ENCODE measurements at places on chromosomes 2 and 18.
A peak's percentile ranks its signal among the peaks of the same experiment; 100 is the strongest.

- DNase-seq: peak; percentile 66
Observed at GRCh38 chr18:14086458-14087231, 45.6 kb downstream of the ZNF519 start.

- no peak for DNase-seq
Observed at GRCh38 chr2:141928476-141928875, 202.3 kb downstream of the LRP1B start.

GRCh38 chr18:11500153-11501122 lies 109.0 kb upstream of the SLC35G4 start:
- DNase-seq: peak; percentile 93

DNA sequence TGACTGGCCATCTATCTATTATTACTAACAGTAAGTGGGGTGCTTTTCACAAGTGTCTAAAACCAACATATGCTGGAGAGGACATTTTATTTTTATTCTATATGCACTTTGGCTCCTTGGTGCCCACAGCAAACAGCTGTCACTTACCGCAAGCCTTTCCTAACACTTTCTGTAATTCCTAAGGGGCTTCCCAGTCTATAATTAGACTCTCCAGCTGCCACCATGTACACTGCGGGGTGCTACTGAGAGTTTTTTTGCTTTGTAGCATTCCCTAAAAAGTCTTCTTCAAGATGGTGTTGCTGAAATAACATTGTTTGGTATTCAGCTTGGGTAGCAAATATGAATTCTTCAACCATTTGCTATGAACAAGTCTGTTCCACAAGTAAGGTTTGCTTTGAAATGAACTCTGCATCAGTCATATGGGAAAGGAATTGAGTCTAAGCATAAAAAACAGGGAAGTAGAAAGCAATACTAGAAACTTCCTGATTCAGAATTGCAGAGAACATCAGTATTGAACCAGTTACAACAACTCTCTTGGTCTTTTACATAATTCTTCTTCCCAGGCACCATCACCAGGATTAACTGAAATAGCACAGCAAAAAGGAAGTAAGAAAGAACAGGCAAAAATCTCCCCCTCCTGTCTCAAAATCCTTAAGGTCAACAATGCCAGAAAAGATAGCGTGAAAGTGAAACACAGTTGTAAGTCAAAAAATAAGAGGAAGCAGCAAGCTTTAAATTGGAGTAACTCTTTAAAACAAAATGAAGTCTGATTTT lies 28.6 kb downstream of the EPB41L3 start:
- DNase-seq: no peak

- DNase-seq: no peak
Observed at GRCh38 chr2:124319577-124319976, 294.5 kb downstream of the CNTNAP5 start.

- DNase-seq: no peak
Observed at GRCh38 chr2:237406371-237406895, 7.5 kb downstream of the COL6A3 start.

- DNase-seq: no peak
Observed at GRCh38 chr2:158138255-158138654, 36.6 kb downstream of the UPP2 start.

DNA sequence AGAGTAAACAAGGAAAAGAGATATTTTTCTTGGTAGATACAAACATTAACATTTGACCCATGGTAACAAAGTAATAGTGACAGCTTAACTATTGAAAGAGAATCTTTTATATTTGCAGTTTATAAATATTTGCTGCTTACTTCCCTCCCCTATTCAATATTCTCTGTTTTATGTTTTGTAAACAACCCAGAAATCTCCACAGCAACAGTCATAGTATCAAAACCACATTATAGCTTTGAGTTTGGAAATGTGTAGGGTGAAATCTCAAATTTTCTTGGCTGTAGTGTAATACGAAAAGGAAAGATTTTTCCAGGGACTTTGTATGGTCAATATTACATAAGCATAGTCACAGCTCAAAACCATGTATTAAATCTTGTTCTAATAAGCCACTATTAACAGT lies 511.2 kb downstream of the METTL4 start:
- DNase-seq: no peak

DNA sequence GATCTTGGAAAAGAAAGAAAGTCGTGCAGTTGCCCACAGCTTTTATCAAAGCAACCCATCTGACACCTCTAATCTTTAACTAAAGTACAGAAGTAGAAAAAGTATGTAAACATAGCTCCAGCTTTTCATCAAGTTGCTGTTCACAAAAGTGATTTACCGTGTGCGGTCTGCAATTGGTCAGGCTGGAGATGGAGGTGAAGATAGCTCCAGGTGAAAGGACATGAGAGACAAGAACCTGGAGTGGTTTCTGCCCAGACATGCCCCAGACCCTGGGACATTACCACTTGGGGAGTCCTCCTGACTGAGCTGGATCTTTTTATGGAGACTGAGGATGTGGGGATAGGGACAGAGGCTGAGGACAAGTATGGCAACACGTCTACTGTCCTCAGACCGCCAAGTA lies 82.7 kb downstream of the LAMA1 start:
- no peak for DNase-seq

DNA sequence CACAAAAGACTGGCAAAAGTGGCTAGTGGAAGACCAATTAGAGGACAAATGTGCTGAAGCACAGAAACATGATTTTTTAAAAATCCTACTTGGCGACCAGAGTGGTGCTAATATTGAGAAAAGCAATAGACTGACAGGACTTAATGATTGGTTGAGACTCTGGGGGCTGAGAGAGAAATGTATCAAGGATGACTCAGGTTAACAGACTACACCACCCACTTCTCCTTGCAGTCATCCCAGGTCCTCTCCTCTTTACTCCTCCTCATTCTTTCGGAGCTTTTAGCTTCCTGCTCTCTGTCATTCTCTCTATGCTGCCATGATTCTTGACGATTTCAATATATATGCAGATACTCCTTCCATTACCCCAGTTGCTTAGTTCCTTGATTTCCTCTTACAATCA lies 54.6 kb upstream of the CYTIP start:
- no peak for DNase-seq

DNA sequence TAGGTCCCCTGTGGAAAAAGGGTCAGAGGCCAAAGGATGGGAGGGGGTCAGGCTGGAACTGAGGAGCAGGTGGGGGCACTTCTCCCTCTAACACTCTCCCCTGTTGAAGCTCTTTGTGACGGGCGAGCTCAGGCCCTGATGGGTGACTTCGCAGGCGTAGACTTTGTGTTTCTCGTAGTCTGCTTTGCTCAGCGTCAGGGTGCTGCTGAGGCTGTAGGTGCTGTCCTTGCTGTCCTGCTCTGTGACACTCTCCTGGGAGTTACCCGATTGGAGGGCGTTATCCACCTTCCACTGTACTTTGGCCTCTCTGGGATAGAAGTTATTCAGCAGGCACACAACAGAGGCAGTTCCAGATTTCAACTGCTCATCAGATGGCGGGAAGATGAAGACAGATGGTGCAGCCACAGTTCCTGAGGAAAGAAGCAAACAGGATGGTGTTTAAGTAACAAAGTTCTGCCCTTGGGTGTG lies 165.8 kb downstream of the RPIA start:
- DNase-seq: no peak

- DNase-seq: no peak
Observed at GRCh38 chr2:20592106-20593071, 58.5 kb downstream of the HS1BP3 start.

GRCh38 chr2:10497797-10498251 lies 49.7 kb upstream of the ODC1 start:
- DNase-seq: peak; percentile 81

- no peak for DNase-seq
Observed at GRCh38 chr2:61456746-61457420, 14.0 kb downstream of the USP34 start.

DNA sequence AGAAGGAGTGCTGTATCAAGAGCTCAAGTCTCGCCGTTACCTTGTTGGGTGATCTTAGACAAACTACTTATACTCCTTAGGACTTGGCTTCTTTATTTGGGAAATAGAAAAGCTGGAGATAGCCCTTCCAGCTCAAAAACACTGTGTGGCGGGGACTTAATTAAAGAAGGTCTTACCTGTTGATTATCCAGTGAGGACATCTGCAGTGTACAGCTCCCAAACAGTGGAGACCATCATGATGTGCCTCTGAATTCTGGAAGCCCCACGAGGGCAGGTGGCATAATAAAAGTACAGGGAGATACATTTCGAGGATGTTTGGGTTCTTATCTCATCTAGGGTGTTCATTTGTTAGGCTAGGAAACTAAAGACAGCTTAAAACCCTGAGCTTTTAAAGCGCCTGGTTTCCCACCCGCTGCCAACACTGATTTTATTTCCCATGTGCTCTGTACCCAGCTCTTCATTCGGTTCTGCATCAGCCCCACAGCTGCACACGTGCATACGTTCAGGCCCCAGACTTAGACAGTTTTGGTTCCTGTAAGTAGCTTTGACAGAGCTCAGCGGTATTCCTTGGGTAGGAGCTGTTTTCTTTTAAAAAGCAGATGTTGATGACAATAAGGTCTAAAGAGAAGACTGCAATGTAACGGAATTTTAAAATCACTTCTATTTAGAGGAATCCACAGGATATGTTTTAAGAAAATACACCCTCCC lies 80.5 kb upstream of the SIX2 start:
- DNase-seq: no peak

- DNase-seq: peak; percentile 5
Observed at GRCh38 chr18:59743566-59743965, 46.3 kb upstream of the CCBE1 start.

DNA sequence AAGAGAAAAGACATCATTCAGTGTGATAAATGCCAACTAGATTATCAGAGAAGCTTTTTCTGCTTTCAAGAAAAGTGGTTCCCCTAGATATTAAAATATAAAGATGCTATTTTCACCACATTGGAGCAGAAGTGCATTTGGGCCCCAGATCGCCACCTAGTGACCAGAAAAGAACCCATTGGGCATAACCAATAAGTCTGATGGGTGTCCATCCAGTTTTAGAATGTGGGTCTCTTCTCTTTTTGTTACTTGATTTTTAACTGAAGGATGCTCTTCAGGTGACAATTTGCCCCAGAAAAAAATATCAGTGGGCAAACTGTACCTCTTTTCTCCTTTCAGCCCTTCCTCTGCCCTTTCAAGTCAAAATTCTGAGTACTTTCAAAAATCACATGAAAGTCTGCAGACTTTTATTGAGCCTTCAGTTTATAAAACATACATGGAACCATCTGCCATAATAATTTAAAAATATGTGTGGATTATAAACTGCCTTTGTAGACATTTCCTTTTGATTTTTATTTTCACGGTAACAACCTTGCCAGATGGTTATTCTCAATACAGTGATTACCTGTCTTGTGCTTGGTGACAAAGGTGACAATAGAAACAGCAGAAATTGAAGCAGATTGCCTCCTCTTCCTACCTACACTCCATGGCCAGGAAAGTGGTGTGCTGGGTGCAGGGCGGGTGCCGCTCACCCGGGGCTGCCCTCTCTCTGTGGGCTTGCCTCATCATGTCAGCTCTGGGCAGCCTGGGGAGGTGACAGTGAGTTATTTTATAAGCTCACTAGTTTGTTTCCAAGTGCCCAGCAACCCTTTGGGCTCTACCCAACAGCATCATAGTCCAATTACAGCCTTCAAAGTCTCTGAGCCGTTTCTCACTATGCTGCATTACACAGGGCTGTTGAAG lies 124.5 kb downstream of the DCDC2C start:
- DNase-seq: peak; percentile 40

GRCh38 chr2:183024339-183025095 lies 13.7 kb downstream of the NCKAP1 start:
- no peak for DNase-seq

DNA sequence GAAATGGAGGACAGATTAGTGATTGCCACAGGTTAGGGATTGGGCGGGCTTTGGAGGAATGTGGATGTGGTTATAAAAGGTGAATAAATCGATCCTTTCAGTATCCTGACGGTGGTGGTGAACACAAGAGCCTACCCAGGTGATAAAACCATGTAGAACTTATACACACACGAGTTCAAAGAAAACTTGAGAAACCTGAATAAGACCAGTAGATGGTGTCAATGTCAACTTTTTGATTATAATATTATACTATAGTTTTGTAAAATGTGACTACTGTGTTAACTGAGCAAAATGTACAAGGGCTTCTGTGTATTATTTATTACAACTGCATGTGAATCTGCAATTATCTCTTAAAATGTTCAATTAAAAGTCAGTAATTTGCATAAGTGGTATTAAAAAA lies 136.3 kb downstream of the ERBB4 start:
- DNase-seq: no peak

DNA sequence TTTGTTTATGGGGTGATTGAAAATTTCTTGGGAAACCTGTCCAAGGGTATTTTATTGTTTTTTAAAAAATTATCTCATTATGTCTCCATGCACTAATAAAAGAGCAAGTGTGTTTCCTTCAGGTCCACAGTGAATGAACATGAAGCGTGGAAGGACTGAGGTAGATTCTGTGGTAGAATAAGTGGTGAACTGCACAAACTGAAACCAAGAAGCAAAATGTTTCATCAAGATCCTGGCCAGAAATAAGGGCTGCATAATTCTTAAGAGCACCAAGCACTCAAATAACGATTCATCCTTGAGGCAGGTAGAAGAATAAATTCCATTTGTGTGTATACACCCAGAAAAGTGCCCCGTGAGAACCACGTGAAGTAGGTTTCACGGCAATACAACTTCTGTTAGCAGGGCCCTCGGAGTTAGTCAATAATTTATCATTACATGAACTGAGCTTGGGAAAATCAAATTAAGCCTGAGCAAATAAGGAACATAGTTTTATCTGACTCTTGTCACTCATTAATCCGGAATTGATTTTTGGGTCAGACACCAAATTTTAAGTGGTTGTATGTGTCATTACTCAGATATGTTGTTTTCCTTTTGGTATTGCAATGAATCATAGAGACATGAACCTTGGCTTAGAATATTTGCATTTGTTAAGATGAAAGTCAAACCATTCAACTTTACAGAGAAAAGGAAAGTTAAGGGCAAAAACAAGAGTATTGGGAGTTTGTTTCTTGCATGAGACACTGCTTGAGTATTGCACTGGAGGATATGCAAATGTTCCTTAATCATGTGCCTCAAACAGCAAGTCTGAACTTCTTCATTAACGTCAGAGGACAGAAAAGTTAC lies 472.6 kb upstream of the NETO1 start:
- DNase-seq: peak; percentile 73
